ENCODE measurements at places on chromosomes 4 and X.
A peak's percentile ranks its signal among the peaks of the same experiment; 100 is the strongest.

DNA sequence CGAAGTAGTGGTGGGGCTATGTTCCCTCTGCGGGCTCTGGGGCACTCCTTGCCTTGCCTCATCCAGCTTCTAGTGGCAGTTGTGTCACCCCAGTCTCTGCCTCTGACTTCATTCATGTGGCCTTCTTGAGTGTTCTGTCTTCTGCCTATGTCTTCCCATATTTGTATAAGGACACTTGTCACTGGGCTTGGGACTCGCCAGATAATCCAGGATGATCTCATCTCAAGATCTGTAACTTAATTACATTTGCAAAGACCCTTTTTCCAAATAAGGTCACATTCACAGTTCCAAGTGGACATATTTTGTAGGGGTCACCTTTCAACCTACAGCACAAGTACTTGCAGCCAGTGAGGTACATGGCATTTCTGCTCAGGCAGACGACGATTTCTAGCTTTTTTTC, 30.3 kb upstream of the CLDN24 start:
- DNase-seq, result no peak

- DNase-seq, result no peak
Measured at GRCh38 chr4:41751449-41752061, 3.0 kb upstream of the PHOX2B start.

DNA sequence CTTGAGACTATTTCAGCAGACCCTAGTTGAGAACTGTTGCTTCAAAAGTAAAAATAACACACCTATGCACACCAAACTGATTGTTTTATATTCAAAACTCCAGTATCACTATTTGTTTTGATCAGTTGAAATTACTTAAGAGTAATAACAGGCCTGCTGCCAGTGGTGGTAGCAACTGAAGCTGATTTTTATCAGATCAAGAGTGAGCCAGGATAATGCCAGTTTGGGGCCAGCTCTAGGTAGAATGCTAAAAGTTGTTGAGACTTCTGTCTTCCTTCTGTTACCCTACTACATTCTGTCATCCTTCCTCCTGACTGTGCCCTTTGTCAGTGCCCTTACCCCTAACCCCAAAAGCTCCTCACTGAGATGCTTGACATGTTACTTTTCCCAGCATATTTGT, 228.7 kb upstream of the SPRY1 start:
- DNase-seq, result no peak

GRCh38 chr4:22850055-22850454, 157.3 kb downstream of the GBA3 start:
- DNase-seq, result no peak

- DNase-seq, result peak; percentile 43
Measured at GRCh38 chr4:4334798-4335520, 44.9 kb downstream of the ZBTB49 start.

- peak; percentile 96 for DNase-seq
Measured at GRCh38 chr4:56435140-56435926, at the start of gene PPAT. PPAT (minus strand) TSS chr4:56435615; CDS start chr4:56435477, 138 bp downstream.

- no peak for DNase-seq
Measured at GRCh38 chr4:95091272-95091671, 333.5 kb downstream of the BMPR1B start.

- DNase-seq, result no peak
Measured at GRCh38 chrX:119989905-119990555, 46.5 kb upstream of the NKAP start.

- DNase-seq, result no peak
Measured at GRCh38 chr4:112448306-112449132, 67.5 kb downstream of the NEUROG2 start.

- DNase-seq, result no peak
Measured at GRCh38 chr4:168868044-168868781, 141.8 kb downstream of the CBR4 start.

DNA sequence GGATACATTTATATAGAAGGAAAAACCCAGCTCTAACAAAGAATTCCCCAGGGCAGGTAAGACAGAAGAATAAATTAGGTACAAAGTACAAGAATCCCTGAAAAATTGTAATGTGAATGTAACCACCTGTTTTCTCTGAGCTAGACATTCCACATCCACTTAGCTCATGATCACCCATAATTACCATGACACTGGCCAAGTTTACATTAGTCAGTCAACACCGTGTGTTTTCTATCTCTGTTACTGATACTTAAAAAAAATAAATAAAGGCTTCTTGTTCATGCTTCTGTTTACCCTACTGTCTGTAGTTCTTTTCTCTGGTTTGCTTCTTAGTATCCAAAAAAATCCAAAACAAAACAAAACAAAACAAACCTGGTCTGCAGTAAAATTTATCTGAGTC, 66.0 kb downstream of the CBLL2 start:
- no peak for DNase-seq

DNA sequence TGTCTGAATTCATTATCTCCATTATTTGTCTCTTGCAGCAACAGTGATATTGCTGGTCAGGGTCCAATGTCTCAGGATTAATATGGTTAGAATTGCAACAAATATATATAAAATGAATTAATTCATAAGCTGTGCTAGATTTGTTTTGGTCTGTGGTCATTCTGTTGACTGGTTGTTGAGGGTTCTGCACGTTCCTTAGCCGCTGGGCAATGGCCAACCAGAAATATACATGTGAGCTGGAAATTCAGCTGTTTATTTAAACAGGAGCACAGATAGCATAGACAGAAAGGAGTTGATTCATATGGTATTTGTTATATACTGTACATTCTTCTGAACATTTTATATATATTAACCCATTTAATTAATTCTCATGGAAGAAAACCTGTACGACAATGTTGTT, 100.8 kb downstream of the RPA4 start:
- DNase-seq, result no peak

DNA sequence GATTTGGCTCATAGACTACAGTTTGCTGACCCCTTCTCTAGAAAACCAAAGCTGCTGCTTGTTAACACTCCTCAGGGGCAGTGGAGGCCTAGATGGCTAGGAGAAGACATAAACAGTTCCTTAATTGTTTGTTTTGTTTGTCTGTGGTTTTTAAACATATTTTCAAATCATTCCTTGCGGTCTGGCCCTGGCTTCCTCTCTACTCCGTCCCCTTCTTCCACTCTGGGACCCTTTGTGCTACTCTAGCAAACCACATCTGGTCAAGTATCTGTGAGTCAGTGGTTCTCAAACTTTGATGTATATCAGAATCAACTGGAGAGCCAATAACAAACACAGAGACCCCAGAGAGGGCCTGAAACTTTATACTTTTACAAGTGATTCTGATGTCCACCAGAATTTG, 36.1 kb downstream of the FRMPD4 start:
- no peak for DNase-seq

DNA sequence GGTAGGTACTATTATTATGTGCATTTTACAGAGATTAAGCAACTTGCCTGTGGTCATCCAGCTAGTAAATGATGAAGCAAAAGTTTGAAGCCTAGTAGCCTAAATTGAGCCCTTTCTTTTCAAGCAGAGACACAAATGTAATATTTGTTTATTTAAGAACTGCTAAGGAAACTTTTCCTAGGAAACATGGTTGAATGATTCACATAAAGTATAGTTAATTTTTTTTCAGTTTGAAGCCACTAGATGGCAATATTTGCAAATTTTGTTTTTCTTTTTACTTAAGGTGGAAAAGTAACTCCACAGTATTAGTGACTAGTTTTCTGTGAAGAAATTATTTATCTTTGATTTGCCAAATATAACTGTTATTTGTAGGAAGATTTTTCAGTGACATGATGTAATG, 52.8 kb upstream of the ANKRD17 start:
- DNase-seq, result no peak

- no peak for DNase-seq
Measured at GRCh38 chr4:4914965-4915845, 55.7 kb downstream of the MSX1 start.

DNA sequence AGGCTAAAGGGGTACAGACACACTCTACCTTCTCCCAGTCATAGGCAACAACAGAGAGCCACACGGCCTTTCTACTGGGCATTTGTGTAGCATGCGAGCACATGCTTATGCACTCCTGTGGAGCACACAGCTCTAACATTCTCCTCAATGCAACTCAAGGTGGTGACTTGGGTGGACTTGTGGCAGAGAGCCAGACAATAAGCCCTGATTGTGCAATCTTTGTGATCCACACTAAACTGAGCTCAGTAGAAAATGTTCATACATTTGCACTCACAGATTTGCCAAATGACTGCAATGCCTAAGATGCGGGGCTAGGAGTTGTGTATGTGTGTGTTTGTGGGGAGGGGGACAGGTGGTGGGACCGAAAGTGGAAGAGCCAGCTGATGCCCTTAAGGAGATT, 31.4 kb upstream of the SETD7 start:
- no peak for DNase-seq

GRCh38 chr4:65033899-65034298, 624.6 kb upstream of the TECRL start:
- no peak for DNase-seq

- DNase-seq, result no peak
Measured at GRCh38 chrX:44060221-44060620, 87.0 kb upstream of the NDP start.

GRCh38 chr4:175413561-175413960, 398.5 kb downstream of the GPM6A start:
- DNase-seq, result no peak

DNA sequence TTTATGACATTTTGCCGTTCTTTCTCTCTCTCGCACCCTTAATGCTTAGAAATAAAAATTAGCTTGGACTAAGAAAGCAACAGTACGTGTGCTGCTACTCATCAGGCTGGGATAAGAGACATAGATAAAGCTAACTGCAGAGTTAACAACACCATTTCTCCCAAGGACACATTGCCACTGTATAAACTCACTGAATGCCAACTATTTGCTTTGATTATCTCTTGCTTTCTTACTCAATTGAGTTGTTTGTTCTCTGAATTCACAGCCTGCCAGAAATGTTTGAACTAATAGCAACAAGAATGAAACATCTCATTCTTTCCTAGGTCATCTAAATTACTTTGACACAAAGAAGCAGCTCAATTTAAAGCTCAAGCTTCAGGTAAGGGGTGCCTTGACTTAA, 34.6 kb downstream of the F8 start:
- no peak for DNase-seq

GRCh38 chr4:128908735-128909134, 99.2 kb downstream of the JADE1 start:
- no peak for DNase-seq

GRCh38 chr4:8913858-8914460, 42.3 kb upstream of the HMX1 start:
- no peak for DNase-seq

- DNase-seq, result no peak
Measured at GRCh38 chrX:119756926-119757635, 1.3 kb upstream of the SOWAHD start.

DNA sequence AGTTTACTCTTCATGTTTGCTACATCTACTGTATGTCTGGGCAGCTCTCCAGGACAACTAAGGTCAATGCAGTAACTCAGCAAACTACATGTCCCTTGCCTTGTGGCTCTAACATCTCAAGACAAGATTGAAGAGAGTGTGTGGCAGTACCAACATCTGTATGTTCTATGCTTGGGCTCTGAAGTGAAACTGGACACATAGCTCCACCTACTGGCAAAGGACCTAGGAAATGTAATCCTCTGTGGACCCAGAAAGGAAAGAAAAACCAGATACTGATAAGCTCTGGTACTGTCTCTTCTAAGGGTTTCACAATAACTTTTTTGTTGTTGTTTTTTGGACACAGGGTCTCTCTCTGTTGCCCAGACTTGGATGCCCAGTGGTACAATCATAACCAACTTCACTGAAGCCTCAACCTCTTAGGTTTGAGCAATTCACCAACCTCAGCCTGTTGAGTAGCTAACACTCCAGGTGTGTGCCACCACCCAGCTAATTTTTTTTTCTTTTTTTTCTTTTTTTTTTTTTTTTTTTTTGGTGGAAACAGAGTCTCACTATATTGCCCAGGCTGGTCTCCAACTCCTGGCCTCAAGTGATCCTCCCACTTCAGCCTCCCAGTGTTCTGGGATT, 64.1 kb downstream of the QDPR start:
- peak; percentile 17 for DNase-seq

GRCh38 chrX:20445109-20445508, 178.4 kb upstream of the RPS6KA3 start:
- no peak for DNase-seq

DNA sequence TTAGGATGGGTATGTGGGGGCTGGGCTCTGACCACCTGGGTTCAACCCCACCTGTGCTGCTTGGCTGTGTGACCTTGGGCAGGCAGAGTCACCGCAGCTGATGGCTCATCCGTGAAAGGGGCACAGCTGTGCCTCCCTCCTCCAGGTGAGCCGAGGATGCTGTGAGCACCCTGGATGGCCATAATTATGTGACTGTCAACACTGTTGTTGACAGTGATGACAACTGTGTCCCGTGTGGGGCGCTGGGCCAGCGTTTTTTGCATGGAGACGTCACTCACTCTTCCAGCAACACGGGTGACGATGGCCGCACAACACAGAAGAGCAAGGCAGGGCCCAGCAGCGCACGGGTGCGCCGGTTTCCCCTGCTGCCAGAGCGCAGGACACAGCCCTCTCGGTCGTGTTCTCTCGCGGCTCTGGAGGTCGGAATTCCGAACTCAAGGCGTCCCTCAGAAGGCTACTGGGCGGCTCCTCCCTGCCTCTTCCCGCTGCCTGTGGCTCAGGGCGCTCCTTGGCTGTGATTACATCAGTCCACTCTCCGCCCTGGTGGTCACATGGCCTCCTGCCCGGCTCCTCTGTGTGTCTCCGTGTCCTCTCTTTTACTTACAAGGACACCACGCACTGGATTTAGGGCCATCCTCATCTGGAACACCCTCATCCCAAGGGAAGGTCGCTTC, 1.3 kb downstream of the SH3TC1 start:
- no peak for DNase-seq

All from stimulated activated CD4-positive, alpha-beta T cell treated with anti-CD3 and anti-CD28 coated beads, Interleukin-12 subunit alpha, Interleukin-12 subunit beta, amount 100 ng/mL, for 24 hours (primary cell).